ENCODE measurements at places on chromosomes 12 and 14.

GRCh38 chr12:131893605-131894312, 663 bp upstream of the ULK1 start:
- DNase-seq, result no peak

DNA sequence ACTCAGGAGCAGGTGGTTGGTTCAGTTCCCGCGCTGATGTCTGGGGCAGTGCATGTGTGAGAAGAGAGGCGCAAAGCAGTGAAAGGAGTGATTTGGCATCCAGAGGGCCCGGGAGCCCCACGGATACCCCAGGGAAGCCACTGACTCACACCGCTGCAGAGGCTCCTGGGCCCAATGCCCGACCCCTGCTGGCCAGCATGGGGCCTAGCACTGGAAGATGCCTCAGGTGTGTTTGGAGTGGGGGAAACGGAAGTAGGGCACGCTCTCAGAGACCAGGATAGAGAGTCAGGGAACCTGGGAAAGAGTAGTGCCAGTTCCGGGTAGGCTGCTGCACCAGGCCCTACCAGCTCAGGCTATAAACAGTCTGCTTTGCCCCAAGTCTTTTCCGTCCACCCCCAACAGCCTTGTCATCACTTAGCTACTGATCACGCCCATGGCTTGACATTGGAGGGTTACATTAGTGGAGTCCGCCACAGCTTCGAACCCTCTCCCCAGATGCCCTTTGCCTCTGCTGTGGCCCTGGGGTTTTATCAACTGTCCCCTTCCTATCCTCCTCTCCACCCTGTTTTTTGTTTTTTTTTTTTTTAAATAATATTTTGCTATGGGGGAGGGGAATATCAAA, 9.5 kb upstream of the CSAD start:
- peak; percentile 71 for DNase-seq

DNA sequence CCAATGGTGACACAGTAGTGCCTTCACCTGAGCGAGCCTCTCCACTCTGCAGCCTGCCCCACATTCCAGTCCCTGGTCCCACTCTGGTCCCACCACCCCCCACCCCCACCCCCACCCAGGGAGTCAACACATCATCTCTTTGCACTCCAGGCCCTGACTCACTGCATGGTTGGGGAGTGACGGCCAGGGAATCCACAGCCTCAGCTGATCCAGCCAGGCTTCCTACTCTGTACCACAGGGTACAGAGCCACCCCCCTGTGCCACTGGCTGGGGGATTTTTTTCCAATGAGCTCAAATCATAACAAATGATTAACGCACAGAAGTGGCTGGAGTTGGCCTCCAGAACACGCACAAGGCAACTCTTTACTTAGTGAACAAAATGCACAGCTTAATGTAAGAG, 233.7 kb downstream of the NTF3 start:
- peak; percentile 59 for DNase-seq

- DNase-seq, result no peak
Measured at GRCh38 chr14:51321036-51321435, 81.0 kb downstream of the TMX1 start.

- no peak for DNase-seq
Measured at GRCh38 chr12:110928700-110929099, 8.3 kb upstream of the MYL2 start.

DNA sequence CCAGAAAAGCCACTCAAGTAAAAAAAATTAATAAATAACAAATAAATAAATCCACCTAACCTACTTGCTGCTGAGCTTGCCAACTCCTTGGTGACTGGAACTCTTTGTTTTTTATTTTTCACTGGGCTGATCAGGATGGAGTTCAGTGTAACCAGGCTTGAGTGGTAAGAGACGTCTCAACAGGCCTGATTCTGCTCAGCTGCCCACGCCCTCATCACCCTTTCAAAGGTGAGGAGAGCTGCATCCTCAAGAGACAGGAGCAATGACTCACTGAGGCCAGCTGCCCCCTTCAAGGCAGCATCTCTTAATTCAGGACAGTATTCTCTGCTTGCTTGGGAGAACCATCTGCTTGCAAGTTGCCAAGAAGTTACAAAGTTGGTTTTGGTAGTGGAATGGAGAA, 111.9 kb upstream of the CPM start:
- DNase-seq, result no peak

Data from stromal cell of bone marrow (primary cell).